ENCODE measurements at places on chromosomes 4 and X.

DNA sequence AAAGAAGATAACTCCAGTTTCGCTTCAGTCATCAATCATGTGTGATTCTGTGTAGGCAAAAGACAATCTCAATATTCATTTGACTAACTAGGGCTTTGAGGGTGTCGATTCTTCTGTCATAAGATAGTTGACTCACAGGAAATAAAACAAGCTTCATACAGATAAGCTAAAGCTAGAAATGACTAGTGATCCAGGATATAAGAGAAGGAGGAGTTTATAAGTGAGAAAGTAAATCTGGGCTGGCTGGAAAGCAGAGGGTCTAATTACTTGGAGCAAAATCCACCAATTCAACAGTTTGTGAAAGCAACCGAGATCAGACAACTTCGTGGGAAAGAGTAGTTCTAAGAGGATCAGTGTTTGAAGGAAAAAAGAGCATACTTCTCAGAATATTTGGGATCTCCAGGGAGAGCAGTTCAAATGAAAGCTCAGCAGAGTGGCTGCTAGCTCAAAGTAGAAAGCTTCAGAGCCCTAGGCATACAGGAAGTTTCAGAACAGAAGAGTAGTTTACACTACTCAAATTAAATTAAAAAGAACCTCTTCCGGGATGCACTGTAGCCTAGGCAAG, 429.3 kb downstream of the INPP4B start:
- no peak for DNase-seq

GRCh38 chrX:69029771-69030170, 135.5 kb downstream of the PJA1 start:
- no peak for DNase-seq

DNA sequence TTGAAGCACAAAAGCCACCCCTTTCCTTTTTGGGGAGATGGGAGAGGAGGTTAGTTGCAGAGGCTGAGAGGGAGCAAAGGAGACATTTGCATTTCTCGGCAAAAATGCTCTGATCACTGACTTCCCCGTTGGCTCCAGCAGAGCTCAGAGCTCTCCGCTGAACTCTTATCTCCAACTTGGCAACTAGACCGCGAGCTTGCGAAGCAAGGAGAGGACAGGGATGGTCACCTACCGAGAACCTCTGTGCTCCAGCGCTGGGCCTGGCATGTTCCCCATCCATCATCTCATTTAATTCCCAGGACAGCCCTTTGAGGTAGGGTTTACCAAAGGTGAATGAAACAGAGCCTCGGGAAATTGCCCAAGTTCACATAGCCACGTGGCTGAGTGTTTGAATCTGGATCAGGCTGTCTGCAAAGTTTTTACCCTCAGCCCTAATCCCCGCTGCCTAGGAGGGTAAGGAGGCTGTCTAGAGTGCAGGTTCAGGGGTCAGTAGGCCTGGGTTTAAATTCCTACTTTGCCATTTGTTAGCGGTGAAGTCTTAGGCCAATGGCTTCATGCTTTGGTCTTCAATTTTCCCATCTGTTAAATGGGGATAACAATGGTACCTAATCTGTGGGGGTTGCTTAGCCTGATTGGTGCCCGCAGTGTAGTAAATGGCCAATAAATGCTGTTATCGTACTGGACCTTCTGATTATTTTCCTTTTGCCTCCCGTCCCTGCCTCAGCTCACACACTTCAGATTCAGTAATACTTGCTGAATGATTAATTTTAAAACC, 3.8 kb upstream of the CITED1 start:
- no peak for DNase-seq

DNA sequence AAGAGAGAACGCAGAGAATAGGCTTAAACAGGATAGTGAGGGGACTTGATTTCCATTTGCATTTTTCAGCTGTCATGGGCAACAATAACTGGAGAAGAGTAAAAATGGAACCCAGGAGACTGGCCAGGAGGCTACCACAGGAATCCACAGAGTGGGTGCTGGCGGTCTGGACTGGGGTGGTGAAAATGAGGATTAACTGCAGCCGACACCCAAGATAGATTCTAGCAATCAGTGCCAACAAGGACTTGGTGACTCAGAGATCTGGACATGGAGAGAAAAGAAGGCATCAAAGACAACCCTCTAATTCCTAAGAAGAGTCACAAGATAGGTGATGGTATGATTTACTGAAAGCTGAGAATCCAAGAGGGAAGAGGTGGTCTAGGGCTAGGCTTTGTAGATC, 102.8 kb downstream of the ATP8A1 start:
- DNase-seq, result no peak

DNA sequence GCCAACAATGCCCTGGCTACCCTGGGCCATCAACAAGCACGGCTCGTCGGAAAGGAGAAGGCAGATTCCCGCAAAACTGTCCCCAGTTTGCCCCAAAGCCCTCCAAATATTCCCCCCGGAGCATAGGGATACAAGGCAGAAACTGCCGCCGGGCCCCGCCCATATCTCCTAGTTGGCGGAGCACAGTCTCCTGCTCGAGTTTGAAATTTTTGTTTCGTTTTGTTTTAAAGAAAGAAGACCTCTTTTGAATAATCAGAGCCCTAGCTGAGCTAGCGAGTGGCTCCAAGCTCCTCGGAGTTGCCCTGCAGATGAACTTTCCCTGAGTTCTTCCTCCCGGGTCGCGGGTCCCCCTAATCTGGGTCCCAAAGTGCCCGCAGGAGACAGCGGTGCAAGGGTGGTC, 138.1 kb upstream of the ZIC3 start:
- DNase-seq, result no peak

DNA sequence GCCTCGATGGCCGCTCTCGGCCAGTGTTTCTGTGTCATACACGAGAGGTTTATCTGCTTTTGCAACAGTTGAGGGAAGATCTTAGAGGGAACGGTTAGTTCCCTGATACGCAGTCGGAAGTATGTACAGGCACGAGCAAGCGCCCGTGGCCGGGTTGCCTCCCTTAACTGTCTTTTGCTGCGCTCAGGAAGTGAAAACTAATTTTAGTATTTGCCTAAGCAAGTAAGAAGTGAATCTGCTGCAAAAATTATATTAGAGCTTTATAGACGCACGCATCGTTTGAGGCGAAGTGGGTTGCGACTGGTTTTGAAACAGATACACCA, 695 bp downstream of the MTM1 start:
- no peak for DNase-seq

DNA sequence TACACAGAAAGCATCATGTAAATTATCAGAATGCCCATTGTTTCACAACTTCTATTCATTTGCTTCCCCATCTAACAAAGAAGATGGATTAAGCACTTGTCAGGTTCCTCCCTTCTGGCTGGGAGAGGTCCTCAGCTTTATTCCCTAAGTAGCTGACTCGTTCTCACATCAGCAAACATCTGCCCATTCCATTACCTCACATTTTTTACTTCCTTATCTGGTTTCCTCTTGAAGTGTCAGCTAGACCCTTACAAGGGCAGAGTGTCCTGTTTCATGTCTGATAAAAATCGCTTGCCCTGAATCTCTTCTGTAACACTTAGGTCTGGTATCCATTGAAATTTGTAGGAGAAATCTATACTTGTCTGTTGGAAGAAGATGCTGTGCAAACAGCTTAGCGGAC, 34.7 kb downstream of the TMPRSS11A start:
- DNase-seq, result peak; percentile 71

- no peak for DNase-seq
Observed at GRCh38 chrX:12789976-12790375, 1.2 kb upstream of the PRPS2 start.

DNA sequence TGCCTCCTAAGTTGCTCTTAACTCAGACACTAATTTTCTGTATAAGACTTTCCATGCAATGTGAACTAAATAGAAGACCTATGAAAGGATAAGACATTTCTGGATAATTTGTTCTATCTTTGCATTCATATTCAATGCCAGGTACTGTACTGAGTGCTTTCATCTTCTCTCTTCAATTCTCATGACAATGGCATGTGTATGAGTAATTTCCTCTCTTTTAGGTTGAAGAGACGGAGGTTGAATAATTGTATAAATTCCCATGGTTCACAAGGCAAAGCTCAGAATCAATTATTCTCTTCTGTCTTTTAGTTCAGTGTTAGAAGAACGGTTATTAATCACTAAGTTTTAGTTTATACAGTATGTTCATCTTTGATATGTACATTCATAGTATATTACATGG, 29.3 kb upstream of the CFAP299 start:
- no peak for DNase-seq
